Muscle of back (tissue), 13 donors: ENCODE measurements at places on chromosomes 7 and 10. TPM values are rescaled to one million over a fixed set of nuclear protein-coding genes. Genes with fewer than 3 reads are reported as not detected.
A peak's percentile ranks its signal among the peaks of the same experiment; 100 is the strongest.

DNA sequence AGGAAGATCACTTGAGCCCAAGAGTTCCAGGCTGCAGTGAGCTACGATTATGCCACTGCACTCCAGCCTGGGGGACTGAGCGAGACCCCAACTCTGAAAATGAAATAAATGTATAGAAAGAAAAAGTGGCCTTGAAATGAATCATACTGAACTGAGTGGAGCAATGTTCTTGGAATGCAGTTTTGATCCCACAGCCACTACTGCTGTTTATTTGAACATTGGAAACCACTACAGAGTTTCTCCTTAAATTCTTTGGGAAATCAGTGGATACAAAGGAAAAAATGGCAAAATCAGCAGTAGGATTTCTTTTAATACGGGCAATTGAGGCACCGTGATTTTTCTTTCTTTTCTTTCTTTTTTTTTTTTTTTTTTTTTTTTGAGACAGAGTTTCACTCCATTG lies 637.4 kb downstream of the GALNT17 start:
- DNase-seq, result no peak

- no peak for DNase-seq
Measured at GRCh38 chr10:84156768-84157167, 16.8 kb upstream of the GPR15LG start.

DNA sequence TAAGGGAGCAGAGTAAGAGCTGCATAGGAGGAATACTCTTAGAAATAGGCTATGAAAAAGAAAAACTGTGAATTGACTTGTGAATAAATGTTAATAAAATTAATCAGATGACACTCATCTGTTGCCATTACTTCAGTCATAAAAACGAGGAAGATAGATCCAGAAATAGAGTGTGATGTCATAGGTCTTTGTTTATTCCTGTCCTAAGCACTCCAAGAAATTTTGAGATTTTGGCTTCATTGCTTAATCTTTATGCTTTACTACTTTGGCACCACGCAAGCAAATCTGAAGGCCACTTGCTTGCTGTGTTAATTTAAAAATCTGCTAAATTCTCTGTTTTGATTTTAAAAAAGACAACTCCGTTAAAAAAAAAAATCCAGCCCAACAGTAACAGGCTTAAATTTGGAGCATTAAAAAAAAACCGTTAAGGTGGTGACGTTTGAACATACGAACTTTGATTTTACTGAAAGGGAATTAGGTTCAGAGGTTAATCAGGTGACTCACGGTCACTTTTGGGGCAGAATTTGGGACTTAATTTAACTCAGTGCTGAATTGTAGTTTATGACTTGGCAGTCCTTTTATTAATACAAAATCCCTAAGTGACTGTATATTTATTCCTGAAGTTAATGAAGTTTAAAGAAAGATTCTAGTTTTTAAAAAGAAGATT lies 3.4 kb downstream of the IFRD1 start:
- DNase-seq, result no peak

DNA sequence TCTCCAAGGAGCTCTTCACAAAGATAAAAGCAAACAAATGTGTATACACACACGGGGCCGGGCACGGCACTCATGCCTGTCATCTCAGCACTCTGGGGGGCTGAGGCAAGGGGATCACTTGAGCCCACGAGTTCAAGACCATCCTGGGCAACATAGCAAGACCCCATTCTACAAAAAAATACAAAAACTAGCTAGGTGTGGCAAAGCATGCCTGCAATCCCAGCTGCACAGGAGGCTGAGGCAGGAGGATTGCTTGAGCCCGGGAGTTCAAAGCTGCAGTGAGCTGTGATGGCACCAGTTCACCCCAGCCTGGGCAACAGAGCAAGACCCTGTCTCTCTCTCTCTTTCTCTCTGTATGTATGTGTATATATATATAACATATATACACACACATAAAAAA lies 22.3 kb downstream of the TTYH3 start:
- no peak for DNase-seq

- DNase-seq, result no peak
Measured at GRCh38 chr7:159141167-159141566, 3.5 kb downstream of the VIPR2 start.

The OR9A4 gene
- not detected for polyA plus RNA-seq

- DNase-seq, result no peak
Measured at GRCh38 chr10:70087616-70088307, 35.1 kb downstream of the MACROH2A2 start.

The ZNF804B gene
- polyA plus RNA-seq, result 0.03 TPM

DNA sequence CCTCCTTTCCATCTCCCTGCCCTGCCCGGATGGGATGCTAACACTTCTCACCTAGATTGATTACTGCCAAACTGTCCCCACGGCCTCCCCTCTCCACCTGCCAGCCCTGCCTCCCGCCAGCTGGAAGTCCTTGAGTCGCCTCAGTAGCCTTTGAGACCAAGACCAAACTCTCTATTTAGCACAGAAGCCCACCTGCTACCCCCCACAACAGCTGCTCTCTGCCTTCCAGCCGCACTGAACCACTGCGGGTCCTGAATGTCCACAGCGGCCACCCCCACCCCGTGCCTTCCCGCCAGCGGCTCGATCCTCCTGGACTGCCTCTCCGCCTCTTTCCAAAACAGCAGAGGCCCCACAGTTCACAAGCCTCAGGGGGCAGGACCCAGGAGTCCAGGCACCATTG lies 39.0 kb downstream of the FKBP6 start:
- DNase-seq, result no peak

GRCh38 chr7:234051-234707 lies 41.8 kb downstream of the FAM20C start:
- peak; percentile 69 for DNase-seq

GRCh38 chr7:155378959-155379871 lies 78.7 kb upstream of the EN2 start:
- DNase-seq, result no peak

GRCh38 chr7:121936951-121937623 lies 64.1 kb downstream of the PTPRZ1 start:
- DNase-seq, result no peak

The CYP2C8 gene
- polyA plus RNA-seq, result 0.69 TPM

The RADIL gene
- polyA plus RNA-seq, result 4.2 TPM

DNA sequence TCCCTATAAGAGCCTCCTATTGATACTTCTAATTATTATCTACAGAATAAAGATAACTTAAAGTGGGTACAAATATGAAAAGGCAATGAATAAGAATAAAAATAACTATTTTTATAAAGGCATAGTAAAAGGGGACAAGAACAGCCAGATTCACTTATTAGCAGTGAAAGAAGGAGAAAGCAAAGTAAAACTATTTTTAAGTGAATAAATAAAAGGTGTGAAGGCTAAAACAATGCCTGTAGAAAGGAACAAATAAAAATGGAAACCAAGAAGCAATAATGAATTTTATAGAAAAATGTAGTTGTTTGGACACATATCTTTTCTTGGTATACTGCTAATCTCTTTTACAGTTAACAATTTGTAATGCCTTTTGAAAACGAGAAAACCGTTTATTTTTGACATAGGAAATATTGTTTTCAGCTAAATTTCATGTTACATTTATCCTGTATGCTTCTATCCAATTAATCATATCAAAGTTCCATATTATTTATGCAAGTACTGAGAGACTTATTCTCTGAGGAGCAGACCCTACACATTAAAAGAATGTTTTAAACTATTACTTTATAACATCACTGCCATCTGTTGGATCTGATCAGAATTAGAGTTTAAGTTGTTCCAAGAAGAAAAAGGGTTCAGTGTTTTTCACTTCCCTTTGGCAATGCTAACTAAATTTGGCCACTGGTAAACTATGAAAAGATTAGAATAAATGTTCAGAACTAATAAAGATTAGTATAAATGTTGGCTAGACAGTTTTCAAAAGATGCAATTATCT lies 59.1 kb downstream of the ARMC3 start:
- DNase-seq, result peak; percentile 23

The LLCFC1 gene
- polyA plus RNA-seq, result 0.60 TPM

GRCh38 chr7:15862016-15862780 lies 175.7 kb upstream of the MEOX2 start:
- no peak for DNase-seq
